ENCODE measurements at places on chromosomes 1 and 21.

DNA sequence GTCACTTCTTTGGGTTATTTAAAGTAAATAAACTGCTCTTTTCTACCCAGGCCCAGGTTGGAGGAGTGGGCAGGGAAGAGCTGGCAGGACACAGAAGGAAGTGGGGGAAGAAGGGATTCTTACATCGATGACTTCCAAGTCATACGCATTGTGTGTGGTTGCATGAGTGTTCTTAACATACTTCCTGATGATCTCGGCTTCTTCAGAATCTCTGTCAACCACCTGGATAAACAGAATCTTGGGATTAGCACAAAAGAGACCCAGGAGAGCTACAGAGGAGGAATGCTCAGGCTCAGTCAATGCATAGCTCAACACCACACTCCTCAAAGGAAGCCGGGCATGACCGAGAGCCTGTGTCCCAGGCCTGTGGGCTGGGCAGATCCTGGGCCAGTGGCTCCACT is 42.1 kb downstream of the PARP1 start:
- no peak for DNase-seq

DNA sequence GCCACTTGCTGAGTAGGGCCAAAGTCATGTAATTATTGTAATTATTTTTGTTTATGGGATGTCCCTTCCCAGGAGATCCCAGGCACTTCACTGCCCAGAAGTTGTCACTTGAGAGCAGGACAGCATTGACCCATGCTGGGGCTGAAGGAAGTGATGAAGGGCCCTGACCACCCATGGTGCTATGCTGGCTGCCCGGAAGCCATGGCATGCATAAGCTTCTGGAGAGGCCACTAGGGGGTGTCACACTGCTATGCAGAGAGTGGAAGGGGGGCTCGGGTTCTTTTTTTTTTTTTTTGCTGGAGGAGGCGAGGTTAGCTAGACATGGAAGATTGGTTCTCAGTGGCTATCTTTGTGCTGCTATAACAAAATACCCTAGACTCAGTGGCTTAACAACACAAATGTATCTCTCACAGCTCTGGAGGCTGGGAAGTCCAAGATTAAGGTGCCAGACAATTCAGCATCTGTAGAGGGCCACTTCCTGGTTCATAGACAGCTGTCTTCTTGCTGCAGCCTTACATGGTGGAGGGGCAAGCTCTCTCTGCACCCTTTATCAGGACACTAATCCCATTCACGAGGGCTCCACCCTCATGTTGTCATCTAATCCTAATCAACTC is 84.9 kb downstream of the CNIH3 start:
- no peak for DNase-seq

- DNase-seq: no peak
Observed at GRCh38 chr1:212042436-212042835, 6.9 kb downstream of the DTL start.

GRCh38 chr1:147786536-147786935 is 26.1 kb upstream of the GJA5 start:
- DNase-seq: no peak

- DNase-seq: no peak
Observed at GRCh38 chr21:37766129-37766528, 150.1 kb downstream of the KCNJ6 start.

- DNase-seq: no peak
Observed at GRCh38 chr1:204530932-204531331, 14.7 kb downstream of the MDM4 start.

DNA sequence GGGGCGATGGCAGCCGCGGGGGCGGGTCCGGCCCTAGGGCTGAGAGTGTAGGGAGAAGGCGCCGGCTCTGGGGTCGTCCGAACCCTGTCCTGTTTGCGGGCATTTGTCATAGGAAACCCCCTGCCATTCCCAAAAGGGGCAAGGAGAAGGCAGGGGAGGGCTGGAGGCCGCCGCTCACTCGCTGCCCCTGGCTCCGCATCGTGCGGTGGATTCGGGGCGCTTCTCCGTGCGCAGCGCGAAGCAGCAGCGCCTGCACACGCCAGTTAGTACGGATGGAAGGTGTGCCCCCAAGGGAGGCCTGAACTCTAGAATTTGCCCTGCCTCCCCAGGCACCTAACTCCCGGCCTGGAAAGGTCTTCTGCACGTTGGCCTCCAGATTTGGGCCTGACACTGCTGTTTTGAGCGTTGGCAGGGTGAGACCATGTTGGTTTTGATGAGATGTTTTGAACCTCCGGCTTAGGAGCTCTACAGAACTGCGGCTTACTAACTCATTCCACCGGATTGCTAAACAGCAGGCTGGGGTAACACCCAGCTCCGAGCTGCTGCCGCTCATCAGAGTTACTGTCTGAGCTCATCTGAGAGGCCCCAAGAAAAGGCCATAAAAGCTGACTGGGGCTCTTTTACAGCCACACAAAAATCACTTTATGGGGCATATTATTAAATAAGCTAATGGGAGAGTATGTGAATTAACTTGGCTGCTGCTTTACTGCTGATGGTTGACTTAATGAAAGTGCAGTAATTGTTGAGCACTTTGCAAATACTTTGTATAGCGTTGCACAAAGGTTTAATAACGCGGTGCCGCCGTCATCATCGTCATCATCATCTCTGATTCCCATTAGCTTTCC is 987 bp downstream of the GPR137B start:
- no peak for DNase-seq

GRCh38 chr1:167836197-167836596 is 77.7 kb downstream of the ADCY10 start:
- no peak for DNase-seq

- no peak for DNase-seq
Observed at GRCh38 chr1:119409731-119410130, 5.2 kb upstream of the HSD3B2 start.

DNA sequence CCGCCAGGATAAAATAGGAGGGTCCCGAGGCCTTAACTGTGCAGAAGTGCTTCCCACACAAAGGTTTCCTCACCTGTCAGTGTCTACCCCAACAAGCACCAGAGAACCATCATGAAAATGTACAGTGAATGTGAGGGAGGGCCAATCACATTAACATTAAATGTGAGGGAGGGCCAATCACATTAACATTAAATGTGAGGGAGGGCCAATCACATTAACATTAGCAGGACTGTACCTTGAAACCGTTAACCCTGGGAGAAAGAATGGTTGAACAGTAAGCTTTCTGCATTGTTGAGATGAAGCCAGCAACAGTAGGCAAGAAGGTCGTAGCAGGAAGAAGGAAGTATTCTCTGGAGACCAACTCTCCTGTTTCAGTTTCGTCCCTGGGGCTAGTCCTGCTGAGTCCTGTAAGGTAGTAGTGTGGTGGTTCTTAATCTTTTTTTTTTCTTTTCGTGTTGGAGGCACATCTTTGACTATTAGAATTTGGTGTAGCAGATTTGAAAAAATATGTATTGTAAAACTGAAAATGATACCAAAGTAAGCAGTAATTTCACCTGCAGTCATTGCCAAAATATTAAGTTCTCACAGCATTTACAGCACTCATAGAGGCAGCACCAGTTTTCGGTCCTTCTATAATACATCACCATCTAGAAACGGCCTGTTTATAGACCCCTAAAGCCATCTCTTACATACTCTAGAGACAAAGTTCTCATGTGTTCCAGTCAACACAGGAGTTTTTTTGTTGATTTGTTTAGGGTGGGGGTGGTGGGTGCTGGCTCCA is 98.6 kb upstream of the PPP2R5A start:
- DNase-seq: no peak

- no peak for DNase-seq
Observed at GRCh38 chr1:5725406-5725805, 266.8 kb downstream of the NPHP4 start.

DNA sequence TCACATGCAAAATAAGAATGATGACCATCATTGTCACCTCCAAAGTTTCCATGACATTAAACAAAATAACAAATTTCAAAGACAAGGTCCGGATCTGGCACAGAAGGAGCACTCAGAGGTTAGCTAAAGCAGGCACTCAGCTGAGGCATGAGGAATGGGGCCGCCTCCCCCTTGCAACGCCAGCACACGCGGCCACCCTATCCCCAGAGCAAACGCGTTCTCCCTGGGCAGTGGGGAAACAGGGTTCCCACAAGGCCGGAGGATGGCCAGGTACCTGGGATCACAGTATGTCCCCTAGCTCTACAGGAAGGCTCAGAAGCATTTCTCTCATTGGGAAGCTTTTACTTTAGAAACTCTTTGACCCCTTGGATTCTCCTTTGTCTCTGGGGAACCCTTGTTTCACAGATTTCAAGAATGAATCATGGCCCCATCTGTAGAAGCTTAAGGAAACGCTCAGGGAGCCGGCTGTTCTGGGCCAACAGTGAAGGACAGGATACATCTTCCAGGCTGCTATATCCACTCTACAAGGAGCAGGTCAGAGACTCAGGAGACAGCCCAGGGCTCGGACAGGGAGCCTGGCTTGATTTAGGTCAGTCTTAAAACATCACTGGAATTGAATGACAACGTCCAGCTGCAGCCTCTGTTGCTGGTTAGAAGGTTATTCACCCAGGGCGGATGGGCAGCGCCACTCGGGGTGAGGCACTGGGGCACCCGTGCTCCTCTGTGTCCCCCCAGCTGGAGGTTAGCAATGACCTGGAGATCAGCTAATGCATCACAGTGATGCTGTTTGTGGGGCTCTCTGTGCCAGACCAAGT is 496.4 kb downstream of the NPHP4 start:
- no peak for DNase-seq

DNA sequence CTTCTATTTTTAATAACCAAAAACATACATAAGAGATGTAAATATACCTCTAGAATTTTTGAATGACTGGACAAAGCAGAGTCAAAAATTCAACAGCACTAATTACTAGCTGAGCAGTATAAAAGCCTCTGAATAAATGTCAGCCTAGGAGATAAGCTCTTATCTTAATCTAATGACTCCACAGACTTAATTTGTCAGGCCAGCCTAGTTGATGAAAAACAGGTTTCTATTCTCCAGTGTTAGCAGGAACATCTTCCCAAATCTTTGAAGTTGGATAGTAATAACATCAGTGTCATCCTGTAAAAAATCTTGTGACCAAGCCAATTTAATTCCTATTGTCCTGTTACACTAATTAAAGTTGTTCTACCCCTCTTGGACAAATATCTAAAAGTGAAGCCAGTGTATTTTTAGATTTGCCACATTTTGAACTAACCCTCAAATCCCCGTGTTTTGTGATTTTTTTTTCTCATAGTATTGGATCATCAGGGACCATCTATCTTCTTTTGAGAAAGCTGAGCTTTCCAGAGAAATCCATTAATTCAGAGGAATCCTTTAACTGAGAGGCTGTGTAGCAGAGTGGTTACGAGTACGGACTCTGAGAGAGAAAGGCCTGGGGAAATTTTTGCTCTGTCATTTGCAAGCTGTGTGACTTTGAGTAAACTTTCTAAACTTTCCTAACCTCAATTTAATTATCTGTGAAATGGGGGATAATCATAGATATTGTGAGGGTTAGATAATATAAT is 41.2 kb downstream of the LMO4 start:
- no peak for DNase-seq

DNA sequence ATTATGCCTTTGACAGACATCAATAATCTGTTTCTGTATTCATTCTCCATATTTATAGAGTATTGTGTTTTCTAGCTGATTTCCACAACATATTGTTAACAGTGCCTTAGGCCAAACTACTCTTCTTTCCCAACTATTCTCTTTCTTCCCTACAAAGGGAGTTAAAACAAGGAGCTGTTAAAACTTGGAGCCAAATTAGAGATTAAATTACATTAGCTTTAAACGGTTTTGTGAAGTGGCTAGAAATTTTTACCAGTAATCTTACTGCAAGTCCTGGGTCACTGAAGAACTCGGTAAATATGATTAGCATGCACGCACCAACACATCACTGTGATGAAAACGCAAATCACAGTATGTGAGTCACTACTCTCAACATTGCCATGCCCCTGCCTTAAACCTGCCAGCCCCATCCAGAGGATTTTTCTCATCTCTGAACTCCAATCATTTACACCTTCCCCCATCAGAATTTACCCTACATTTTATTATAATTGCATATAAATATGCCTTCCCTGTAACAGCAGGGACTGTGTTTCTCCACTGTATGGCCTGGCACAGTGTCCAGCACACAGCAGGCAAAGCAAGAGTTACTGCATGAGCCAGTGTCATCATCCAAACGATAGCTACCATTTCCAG is 1.5 kb upstream of the PRDX6 start:
- DNase-seq: no peak

GRCh38 chr1:44821240-44821715 is 13.0 kb downstream of the BTBD19 start:
- DNase-seq: no peak

DNA sequence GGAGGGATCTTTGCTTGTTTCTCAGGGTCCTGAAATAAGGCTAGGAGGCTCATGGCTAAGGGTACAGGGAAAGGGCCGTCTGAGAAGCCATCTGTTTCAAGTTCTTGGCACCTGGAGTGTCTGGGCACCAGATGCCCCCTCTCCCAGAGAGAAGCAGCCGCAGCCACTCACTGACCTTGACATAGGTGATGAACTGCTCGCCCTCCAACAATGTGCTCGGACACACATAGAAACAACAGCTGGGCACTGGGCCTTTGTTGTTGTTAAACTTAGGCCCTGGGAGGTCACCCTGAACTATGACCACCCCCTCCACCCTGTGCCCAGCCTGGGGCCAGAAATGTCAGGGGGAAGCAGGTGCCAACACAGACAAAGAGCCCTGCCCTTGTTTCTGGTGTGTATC is 9.2 kb upstream of the TNNI1 start:
- no peak for DNase-seq

DNA sequence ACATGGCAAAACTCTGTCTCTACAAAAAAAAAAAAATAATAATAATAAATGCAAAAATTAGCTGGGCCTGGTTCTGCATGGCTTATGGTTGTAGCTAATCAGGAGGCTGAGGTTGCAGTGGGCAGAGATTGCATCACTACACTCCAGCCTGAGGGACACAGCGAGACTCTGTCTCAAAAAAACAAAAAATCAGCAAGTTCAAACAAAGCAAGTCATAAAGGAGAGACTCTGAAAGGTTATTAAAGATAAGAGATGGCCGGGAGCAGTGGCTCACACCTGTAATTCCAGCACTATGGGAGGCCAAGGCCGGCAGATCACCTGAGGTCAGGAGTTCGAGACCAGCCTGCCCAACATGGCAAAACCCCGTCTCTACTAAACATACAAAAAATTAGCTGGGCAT is 28.8 kb downstream of the COP1 start:
- no peak for DNase-seq

DNA sequence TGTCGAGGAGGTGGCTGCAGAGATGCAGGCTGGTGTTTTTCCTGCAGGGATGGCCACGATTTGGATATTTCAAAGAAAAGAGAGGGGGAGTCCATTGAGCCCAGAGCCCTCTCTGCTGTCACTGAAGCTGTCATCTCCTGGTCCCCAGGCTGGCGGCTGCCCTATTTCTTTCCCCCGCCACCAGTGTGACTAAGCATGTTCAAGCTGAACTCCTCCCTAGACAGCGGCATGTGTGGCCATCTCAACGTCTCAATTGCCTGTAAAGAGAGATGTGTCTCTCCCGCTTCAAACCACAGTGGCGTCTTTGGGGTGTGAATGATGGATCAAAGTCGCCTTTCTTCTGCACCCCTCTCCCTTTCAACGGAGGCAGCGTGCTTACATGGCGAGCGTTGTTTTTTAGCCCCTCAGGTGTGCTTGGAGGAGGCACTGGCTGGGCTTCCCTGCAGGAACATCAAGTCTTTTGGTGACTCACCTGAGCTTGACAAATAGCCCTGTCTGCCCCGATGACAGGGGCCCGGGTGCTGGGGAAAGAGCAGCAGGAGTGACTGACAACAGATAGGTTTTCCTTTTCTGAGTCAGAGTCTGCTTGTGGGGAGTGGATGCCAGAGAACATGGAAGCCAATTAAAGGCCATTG is 346.4 kb upstream of the AJAP1 start:
- no peak for DNase-seq

GRCh38 chr1:66197785-66198184 is 336.2 kb upstream of the SGIP1 start:
- DNase-seq: no peak

GRCh38 chr1:4585216-4585615 is 69.2 kb upstream of the AJAP1 start:
- no peak for DNase-seq

- no peak for DNase-seq
Observed at GRCh38 chr1:234900595-234900994, 228.0 kb downstream of the TOMM20 start.

Measured in stimulated activated CD4-positive, alpha-beta T cell treated with anti-CD3 and anti-CD28 coated beads, Interleukin-1b, Interleukin-23, amount 100 ng/mL, for 1 hour (primary cell).